Effector memory CD4-positive, alpha-beta T cell (primary cell): ENCODE measurements at places on chromosomes 7 and 10.

DNA sequence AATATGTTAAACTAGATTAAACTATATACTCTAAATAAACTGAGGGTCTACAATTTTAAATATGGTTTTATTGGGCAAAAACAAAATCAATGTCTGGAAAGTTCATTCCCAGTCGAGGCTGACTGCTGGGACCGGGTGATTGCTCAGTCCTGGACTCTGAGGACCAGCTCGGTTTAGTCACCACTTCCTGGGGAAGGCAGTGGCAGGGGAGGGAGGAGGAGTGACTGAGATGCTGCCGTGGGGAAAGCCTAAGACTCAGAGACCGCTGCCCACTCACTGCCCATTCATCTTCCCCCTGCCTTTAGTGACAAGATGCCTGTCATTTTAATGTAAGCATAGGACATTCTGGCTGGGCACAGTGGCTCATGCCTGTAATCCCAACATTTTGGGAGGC lies 29.0 kb downstream of the ATOH7 start:
- no peak for DNase-seq

- DNase-seq = no peak
Observed at GRCh38 chr7:41085244-41085643, 617.6 kb downstream of the INHBA start.

DNA sequence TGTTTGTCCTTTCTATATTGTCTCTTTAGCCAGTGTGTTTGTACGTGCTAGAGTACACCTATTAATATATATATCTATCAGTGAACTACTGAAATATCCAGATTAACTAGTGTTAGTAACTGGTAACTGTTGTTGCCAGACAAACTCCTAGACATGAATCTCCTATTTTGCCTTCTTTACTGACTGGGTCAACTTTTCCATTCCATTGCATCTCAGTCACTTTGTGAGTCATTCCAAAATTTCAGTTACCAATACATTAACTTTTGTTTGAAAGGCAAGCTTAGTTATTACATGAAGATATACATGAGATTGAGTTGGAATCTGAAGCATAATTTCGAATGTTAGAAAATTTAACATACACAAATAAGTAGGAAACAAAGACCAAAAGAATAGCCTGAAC lies 51.4 kb downstream of the BTAF1 start:
- no peak for DNase-seq

DNA sequence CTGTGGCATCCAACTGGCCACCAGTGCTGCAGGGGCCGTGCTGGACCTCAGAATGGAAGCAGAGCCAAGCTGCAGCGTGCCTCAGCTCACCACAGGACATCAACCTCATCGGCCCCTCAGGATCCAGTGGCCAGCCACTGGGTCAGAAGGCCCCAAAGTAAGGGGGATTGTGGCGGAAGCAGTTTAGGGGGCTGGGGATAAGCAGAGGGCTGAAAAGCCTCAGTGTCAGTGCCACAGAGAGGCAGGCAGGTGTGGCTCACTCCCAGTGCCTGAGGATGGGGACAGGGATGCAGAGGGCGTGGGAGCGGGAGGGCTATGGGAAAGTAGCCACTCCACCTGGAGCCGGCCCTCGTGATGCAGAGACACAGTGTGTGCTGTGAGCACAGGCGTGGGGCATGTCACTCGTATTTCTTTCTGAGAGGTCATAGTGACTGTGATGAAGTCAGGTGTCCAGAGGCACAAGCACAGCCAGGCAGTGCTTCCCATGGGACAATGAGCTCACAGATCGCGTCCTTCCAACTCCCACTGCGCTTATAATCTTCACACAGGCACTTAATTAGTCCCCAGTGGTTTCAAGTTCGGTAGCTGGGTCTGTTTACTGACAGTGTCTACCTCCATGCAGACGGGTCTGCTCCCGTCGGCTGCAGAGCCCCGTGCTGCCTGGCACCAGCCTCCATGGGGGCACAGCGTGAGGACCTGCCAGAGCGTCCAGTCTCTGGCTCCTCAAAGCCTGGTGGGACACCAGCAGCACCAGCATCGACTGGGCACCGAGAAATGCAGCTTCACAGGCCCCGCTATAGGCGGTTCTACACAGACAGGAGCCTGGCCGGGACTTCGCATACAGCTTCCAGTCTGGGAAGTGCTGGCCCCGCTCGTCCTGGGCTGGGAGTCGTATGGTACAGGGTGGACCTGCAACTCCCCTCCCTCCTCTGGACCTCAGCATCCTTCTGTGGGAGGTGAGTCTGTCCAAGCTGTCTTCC lies 42.9 kb upstream of the CNPY1 start:
- DNase-seq = no peak

GRCh38 chr7:28953633-28954032 lies 4.5 kb downstream of the TRIL start:
- DNase-seq = no peak

DNA sequence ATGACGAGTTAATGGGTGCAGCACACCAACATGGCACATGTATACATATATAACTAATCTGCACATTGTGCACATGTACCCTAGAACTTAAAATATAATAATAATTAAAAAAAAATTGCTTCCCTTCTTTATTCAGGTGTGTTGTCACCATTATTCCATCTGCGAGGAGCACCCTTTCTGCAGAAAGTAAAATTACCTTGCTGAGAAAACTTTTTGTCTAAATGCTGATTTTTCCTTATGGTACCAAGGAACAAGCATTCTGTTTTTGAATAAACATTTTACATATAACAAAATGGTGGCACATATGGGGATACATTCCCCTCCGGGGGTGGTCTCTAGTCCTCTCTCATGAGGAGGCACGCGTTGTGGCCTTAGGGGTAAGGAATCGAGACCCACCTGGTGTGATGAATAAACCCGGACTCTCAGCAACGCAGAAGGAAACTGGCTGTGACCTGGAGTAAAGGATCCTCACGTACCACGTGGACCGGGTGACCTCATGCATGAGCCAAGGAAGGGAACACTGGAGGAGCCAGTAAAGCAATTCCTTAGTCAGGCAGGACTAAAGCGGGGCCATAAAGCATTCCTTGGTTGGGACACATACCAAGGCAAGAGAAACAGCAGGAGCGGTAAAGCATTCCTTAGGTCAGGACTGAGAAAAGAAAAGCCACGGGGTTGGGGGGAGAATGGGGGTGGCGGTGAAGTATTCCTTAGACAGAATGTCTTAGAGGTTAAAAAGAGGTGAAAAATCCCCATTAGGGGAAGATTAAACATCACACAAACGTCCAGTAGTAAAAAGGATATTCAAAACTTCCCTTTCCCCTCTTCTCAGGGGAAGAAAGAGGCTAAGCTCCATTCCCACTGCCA lies 20.8 kb upstream of the OPTN start:
- no peak for DNase-seq
